ENCODE measurements at places on chromosomes 2 and 18.

GRCh38 chr2:8307606-8308180 is 374.2 kb upstream of the ID2 start:
- no peak for DNase-seq

GRCh38 chr2:159846564-159846963 is 48.6 kb upstream of the CD302 start:
- no peak for DNase-seq

DNA sequence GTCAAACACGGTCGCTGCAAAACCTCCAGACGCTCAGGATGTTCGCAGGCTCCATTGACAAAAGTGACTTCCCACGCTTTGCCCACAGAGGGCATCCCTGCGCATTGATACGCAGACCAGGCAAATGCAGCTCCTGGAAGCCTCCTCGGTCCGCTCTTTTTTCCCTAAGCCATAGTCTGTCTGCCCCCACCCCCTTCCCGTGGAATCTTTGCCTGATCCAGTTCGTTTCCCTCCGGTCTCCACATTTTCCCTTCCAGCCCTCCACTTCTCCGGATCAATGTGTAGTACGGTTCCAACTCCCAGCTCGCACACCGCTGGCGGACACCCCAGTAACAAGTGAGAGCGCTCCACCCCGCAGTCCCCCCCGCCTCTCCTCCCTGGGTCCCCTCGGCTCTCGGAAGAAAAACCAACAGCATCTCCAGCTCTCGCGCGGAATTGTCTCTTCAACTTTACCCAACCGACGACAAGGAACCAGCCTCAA is at the start of gene DCC:
TSS of gene DCC (plus strand) at position 307 of the 481 bp plus-strand sequence. CDS start 591 bp downstream, outside the sequence.
- DNase-seq = no peak

DNA sequence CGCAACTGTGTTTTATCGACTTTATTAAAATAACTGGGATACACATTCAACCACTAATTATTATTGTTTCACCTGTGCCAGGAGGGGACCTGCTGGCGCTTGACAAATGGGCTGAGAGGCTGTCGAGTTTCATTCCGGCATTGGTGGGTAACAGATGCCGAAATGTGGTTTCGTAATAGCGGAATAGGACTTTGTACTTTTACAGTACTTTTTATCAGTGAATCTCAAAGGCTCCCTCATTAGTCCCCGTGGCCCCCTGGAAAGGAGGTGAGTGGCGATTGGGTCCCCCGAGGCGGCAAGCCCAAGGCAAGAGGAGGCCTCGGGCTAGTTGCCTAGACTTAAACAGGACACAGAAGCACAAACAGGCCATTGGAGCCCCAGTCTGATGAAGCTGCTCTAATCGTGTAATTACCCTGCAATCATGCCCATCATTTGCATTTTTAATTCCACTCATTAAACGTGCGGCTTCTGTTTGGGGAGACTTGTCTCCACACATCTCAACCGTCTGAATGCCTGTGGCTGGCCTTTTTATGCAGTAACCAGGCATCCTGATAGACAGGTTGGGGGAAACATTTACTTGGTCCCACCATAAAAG is 193.2 kb downstream of the INO80D start:
- DNase-seq = no peak

GRCh38 chr2:203685081-203685621 is 21.3 kb upstream of the CD28 start:
- DNase-seq = no peak

- DNase-seq = no peak
Observed at GRCh38 chr2:39470580-39470979, 33.5 kb upstream of the MAP4K3 start.

- no peak for DNase-seq
Observed at GRCh38 chr18:41992066-41992465, 37.0 kb downstream of the PIK3C3 start.

- DNase-seq = peak; percentile 42
Observed at GRCh38 chr18:23872701-23873550, 141.6 kb upstream of the TTC39C start.

DNA sequence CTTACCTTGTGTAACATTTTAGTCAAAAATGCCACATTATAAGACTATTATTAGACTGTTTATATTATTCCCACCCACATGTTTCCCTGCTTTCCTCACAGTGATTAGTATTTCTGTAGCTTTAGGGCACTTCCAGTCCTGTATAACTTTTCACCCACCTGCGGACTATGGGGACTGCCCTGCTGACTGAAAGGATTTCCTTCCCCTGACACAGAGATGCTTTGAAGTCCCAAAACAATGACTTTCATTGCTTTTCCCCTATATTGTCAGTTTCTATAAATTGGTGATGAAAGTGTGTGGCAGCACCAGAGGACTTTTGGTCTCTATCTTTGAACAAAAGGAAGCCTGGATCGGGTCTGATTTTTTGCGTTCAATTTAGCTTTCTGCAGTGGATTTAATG is 59.0 kb upstream of the OTX1 start:
- no peak for DNase-seq

GRCh38 chr2:86249579-86250391 is 50.5 kb downstream of the MRPL35 start:
- no peak for DNase-seq

DNA sequence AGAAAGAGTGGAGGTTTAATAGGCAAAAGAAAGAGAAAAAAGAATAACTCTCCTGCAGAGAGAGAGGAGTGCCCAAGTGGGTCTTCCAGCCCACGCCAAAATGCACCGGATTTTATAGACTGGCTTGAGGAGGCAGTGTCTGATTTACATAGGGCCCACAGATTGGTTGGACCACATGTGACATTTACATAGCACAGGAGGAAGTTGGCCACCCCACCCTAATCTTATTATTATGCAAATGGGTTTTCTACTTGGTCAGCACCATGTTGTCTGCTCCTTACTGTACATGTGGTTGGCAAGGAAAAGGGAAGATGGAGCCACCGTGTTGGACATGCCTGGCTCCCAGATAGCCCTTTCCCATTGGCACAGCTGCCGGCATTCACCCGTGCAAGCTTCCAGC is 56.8 kb downstream of the SP110 start:
- DNase-seq = no peak

GRCh38 chr2:104473546-104473945 is 380.4 kb upstream of the POU3F3 start:
- DNase-seq = no peak

All from CD8-positive, alpha-beta memory T cell (primary cell).